ENCODE measurements at places on chromosomes 7 and 10.

DNA sequence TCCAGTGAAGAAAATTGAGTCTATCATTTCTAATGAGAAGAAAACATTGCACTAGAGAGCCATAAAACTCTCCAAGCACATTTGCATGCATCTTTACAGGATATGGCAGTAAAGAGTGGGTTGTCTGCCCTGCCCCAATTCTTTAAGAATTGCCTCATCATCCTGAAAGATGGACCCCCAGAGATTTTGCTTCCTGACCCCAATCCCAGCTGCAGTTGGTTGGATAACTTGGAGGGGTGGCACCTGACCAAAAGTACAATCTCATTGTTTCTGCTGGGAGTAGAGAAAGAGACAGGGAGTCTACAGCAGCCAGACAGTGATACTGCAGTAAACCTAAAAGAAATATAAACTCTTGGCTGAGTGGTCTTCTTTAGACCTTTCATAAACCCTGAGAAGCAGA, 49.1 kb upstream of the ADCY1 start:
- no peak for DNase-seq

DNA sequence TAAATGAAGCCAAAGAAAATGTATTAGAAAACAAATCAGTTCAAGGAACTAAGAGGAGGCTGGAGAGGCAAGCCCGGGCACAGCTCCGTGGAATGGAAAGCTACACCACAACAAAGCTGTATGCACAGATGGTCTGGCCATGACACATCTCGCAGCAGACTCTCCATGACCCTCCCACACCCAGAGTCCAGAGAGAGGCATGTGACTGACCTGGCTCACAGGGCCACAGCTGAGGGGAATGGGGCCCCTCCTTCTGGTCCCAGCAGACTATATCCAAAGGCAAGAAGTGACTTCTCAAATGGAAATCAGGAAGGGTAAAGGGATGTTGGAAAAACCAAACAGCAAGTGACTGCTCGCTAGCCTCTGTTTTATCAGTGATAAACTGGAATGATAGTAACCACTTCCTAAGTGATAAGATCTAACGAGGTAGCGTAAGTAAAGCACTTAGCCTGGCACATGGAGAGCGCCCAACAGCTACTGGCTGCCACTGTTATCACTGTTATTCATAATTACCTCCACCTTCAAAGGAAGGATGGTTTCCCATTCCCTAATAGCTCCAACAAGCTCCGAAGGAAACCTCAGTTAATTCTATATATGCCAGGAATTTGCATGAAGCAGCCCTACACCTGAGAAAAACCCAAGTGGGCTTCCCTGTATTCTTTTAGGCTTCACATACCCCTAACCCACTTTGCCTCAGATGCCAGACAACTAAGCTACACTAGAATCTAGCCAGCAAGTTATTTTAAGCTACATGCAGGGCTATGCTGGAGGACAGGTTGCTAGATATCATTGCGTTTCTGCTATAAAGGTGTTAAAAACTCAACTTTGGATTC, 8.4 kb downstream of the OSBPL3 start:
- DNase-seq: no peak

GRCh38 chr10:121662945-121663917, 65.0 kb upstream of the FGFR2 start:
- no peak for DNase-seq

DNA sequence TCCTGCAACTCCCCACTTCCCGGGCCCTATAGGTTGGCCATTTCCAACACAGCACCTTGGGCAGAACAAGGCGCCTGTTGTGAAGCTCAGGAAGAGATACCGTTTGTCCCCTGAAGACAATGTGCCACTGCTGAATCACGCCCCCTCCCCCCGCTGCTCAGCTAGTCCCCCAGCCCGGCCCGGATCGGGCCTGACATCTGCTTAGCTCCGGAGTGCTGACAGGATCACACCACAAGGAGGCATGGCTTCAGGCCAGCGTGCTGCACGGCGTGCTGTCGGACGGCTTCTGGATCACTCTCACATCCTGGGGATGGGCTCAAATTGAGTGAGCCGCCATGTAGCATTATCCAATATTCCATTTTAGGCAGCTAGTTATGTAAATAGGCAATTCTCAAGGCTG, 62.1 kb upstream of the EFCAB10 start:
- no peak for DNase-seq

- DNase-seq: no peak
Measured at GRCh38 chr7:36272567-36273269, 116.9 kb upstream of the ANLN start.

GRCh38 chr10:86311906-86312305, 54.7 kb downstream of the GRID1 start:
- DNase-seq: no peak

DNA sequence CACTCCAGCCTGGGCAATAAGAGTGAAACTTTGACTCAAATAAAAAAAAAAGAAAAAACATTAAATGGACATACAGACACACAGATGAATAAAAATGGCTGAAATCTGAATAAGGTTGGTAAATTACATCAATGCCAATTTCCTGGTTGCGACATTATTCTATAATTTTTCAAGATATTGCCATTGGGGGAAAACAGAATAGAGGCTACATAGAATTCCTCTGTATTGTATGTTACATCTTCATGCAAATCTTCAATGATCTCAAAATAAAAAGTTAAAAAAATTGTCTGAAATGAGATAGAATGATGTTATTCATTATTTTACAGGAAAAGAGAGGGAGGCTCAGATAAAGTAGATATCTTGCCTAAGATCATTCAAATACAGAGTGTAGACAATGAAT, 234.0 kb downstream of the SDHAF3 start:
- DNase-seq: no peak

DNA sequence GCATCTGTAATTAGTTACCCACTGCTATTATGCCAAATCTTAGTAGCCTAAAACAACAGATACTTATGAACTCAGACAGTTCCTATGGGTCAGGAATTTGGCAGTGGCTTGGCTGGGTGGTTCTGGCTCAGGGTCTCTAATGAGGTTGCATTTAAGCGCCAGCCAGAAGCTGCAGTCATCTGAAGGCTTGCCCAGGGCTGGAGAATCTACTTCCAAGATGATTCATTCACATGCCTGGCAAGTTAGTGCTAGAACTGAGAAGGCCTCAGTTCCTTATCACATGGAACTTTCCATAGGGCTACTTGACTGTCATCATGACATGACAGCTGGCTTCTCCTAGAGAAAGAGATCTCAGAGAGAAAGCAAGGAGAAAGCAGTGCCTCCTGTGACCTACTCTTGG, 121.3 kb downstream of the AVL9 start:
- DNase-seq: no peak

- DNase-seq: no peak
Measured at GRCh38 chr10:16644146-16644545, 122.5 kb upstream of the C1QL3 start.

DNA sequence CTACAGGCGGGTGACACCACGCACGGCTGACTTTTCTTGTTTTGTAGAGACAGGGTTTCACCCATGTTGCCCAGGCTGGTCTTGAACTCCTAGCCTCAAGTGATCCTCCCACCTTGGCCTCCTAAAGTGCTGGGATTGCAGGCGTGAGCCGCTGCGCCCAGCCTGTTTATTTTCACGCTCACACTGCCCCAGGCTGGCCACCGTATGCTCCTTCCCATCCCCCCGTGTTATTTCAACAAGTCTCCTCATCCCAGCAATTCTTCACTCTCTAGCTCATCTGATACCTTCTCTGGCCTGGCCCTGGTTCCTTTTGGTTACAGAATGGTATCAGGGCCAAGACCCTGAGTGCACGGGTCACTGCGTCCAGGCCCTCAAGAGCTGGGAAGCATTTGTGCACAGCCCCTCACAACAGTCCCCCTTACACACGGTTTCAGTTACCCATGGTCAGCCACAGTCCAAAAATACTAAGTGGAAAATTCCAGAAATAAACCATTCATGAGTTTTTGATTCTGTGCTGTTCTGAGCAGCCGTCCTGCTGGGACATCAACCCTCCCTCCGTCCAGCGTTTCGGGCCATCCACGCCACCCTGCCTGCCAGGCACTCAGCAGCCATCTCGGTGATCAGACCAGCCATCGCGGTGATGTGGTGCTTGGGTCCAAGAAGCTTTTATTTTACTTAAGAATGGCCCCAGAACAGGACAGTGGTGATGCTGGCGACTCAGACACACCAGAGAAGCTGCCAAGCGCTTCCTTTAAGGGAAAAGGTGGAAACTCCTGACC, 8.9 kb downstream of the COX19 start:
- no peak for DNase-seq

DNA sequence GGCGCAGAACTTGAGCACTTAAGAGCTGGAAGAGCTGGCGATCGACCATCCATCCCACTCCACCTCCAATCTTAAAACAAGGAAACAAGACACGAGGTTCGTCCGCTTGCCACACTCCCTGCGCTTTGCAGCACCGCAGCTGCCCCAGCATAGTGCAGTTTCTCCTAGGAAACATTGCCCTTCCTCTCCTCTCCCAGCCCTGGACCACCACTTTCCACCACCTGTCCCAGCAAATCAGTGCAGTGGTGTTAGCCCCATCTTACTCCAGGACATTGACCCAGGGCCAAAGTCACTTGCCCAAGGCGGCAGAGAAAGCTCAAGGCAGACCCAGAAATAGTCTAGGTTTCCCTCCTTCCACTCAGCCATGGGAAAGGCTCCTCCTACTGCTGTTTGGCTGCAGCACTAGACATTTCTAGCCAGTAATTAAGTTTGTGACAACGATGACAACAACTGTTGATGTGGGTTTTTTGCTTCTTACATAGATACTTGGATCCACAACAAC, 1.5 kb upstream of the PARD3 start:
- no peak for DNase-seq

DNA sequence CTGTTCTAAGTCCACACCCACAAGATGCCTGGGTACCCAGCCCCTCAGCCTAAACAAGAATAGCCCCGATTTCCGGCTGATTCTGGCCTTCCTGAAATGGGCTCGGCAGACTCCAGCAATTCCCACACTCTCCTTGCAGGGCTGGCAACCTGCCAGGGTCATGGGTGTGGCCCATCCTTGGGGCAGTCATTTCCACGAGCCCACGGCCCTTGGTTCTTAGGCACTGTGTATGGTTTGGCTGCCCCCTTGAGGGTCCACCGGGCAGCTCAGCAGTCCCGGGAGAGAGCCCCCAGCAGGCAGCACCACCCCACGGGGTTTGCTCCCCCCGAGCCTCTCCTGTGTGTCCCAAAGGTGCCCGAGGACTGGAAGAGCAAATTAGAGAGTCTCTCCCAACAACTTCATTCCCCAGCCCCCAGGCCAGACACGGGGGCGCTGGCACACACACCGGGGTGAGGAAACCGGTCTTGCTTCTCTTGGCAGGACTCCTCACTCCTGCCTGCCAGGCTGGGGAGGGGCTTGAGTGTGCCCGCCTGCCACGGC, 142.2 kb downstream of the EMX2 start:
- no peak for DNase-seq

DNA sequence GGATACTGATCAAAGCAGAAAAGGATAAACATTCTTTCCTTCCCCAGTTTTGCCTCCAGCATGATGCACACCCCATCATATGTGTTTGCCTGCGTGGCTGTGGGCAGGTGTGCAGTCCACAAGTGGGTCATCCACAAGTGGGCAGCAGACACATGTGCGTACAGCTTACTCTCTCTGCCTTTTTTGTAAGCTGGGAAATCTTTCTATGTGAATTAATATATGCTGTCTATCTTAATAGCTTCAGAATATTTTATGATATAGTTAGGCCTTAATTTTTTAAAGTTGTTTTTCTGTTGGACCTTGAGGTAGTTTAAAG, 80.1 kb downstream of the INPP5A start:
- DNase-seq: no peak

DNA sequence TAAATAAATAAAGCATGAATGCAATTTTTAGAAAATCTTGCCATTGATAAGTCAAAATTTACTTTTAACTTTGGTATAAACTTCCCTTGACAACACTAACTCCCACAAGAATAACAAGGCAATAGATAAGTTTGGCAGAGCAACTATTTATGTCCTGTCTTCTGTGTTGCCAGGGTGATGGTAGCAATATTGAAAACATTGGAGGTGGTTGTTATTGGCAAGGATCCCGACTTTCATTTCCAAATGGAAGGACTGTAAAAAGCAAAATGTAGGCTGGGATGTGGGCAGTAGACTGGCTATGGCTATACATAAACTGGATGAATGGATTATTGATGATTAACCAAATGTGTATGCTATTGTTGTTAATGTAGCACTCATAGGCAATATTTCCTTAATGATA, 134.9 kb upstream of the CACNA2D1 start:
- no peak for DNase-seq

- DNase-seq: no peak
Measured at GRCh38 chr7:31336202-31337001, 4.1 kb downstream of the NEUROD6 start.

DNA sequence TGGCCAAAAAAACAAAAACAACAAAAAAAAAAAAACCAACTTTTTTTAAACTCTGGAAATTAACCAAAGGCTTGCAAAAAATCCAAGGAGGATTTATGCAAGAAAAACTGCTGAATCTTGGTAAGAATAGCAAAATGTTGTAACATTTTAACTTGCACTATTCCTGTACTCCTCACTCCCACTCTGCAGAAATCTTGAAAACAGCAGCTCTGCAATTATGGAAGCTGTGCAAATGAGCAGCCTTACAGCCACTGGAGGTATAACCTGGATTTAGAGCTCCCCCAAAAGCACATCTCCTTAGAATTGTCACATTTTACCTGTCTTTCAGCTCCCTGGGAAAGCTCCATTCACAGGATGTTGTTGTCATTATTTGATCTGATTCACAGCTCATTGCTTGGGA, 41.8 kb upstream of the LRGUK start:
- no peak for DNase-seq

- DNase-seq: no peak
Measured at GRCh38 chr7:81235997-81236396, 317.1 kb upstream of the SEMA3C start.

DNA sequence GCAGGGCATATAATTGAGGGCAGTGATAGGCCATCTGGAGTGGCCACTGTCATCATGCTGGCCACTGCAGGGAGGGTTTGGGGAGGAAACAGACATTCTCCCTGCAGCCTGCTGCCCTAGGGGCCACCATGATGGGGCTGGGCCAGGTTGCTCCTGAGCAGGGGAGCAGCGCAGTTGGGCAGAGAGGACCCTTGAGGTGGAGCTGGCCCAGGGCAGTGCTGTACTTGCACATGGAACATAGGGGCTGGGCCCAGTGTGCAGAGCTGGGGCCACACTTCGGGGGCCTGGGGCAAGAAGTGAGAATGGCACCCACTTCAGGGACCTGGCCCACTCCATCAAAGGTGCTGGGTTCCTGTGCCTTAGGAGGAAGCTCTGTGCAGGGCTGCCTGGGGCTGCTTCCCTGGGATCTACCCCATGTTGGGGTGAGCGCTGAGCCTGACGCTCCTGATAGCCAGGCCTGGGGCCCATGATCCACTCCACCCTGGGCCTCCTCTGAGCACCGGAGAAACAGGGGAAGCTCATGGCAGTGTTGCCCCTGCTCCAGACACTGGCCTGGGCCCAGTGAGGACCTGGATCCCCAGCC, 21.3 kb upstream of the NUB1 start:
- no peak for DNase-seq

Data from stimulated activated effector memory CD8-positive, alpha-beta T cell treated with anti-CD3 and anti-CD28 coated beads, Interleukin-12 subunit alpha, Interleukin-12 subunit beta, amount 100 ng/mL, for 72 hours (primary cell).